ENCODE measurements at places on chromosomes 16 and 17. TPM values are rescaled to one million over a fixed set of nuclear protein-coding genes. Genes with fewer than 3 reads are reported as not detected.

CRHR1 gene
- total RNA-seq = not detected

CUEDC1 gene
- 32.7 TPM for total RNA-seq

CEP131 gene
- total RNA-seq = 5.8 TPM

CYB5B gene
- total RNA-seq = 12.0 TPM

DNA sequence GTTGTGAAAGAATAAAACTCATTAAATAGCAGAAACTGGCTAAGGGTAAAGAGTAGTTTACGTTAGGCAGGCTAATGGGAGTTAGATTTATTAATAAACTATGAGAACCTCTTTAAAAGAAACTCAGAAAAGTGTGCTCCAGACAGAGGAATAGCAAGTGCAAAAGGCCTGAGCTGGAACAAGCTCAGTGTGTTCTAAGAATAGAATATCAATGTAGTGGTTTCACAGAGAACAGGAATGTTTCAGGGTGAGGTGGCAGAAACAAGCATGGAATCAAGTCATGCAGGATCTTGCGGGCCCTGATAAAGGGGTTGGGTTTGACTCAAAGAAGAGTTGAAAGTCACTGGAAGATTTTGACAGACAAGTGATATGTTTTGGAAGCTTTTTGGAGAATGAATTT, 164.0 kb upstream of the HS3ST3A1 start:
- H3K27me3 ChIP-seq = no peaks in the 10 kb centered on the region
- no peak overlapping the region for H3K4me3 ChIP-seq
- no peaks in the 10 kb centered on the region for H3K36me3 ChIP-seq
- no peak overlapping the region for H3K27ac ChIP-seq
